ENCODE measurements at places on chromosomes 12 and 14.

- no peak for DNase-seq
Measured at GRCh38 chr12:91538418-91538817, 355.8 kb upstream of the DCN start.

DNA sequence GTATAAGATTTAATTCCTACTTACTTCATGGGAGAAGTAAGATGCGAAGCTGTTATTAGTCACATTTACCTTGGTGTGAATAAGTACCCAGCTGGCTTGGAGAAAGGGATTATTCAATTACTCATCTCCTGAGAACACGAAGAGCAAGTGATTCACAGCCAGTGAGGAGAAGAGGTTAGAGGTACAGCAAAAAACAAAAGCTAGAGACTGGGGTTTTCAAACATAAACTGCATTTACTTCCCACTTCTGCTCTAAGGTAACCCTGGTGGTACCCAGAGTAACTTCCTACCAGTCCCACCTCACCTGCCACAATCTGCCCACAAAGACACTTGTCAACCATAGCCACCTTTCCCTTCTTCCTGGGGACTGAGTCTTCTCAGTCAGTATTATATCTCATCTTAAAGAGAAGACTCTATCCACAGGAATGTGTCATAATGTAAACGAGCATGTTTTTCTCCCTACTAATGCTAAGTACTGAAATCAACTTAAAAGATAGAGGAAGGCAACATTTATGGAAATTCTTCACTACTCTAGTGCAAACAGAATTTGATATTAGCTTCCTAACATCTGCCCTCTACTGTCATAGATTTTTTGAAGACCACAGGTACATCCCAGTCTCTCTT, 6.0 kb upstream of the IL22 start:
- no peak for DNase-seq

- DNase-seq = peak; percentile 83
Measured at GRCh38 chr14:100105357-100106169, 40.3 kb downstream of the EVL start.

GRCh38 chr14:43706900-43707299, 800.2 kb downstream of the FSCB start:
- DNase-seq = no peak

DNA sequence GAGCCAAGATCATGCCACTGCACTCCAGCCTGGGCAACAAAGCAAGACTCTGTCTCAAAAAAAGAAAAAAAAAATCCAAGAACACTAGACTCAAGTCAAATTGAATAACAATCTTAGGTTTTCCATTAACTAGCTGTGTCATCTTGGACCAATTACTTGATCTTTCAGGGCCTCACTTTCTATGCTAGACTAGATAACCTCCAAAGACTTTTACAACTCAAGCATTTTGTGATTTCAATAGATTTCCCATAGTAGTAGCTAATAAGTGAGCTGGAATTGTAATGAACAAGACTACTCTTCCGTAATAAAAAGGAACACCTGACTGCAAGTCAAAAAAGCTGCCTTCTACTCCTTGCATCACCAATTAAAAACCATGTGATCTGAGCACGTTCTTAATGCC, 127.0 kb upstream of the SSTR1 start:
- DNase-seq = no peak

GRCh38 chr14:97592341-97592980, 795.3 kb downstream of the VRK1 start:
- DNase-seq = no peak

GRCh38 chr14:89447182-89447944, 30.3 kb upstream of the FOXN3 start:
- no peak for DNase-seq

- DNase-seq = peak; percentile 75
Measured at GRCh38 chr12:122081697-122082221, 3.2 kb downstream of the MLXIP start.

DNA sequence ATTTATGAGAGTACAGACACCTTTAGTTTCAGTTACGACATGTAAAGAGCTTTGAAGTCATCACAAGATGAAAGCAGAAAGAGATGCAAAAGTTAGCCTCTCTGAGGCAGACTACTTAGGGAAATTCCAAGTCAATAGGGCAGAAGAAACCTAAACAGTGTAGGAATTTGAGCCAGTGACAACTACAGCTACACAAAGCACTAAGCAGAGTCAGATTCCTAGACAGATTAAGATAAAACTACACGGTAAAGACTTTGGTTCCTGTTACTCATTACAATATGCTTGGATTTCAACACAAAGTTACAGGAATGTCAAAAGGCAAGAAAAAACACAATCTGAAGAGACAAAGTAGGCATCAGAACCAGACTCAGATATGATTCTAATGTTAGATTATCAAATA, 1302.3 kb downstream of the FSCB start:
- DNase-seq = no peak

- no peak for DNase-seq
Measured at GRCh38 chr14:78519863-78520262, 349.7 kb downstream of the NRXN3 start.

DNA sequence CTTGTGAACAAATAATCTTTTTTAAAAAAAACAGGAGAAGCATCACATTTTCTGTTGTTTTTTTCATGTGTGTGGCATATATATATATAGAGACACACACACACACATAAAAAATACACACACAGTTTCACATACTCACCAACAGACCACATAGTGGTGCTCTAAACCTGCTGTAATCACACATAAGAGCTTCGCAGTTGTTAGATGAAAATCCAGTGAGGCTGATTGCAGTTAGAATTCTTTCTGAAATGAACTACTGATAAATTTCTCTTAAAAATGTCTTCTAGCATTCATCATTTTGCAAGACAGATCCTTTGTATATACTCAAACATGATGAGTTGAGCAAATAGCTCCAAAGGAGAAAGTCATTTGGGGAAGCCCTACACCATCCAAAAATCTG, 434.3 kb upstream of the STXBP6 start:
- DNase-seq = no peak

- DNase-seq = peak; percentile 70
Measured at GRCh38 chr14:32939254-32940065, 781 bp downstream of the NPAS3 start.

DNA sequence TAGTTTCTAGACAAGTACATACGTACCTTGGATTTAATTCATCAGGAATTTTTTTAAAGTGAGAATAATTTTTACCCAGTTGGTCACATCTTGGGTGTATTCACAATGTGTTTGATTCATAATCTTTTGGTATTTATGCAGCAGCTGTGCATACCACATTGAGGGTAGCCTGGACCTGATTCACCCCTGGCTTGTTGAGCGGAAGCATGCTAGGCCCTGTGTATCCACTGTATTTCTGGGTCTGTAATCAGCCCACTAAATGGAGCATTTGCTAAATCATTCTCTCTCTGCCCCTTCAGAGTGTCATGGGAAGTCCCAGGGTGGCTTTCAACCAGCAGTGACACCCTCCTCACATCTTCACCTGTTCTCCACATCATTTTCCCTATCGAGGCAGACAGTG, 203.8 kb upstream of the RGS6 start:
- DNase-seq = no peak

- DNase-seq = no peak
Measured at GRCh38 chr12:104387190-104387589, 69.6 kb upstream of the CHST11 start.

- no peak for DNase-seq
Measured at GRCh38 chr12:63976902-63977395, 132.4 kb downstream of the SRGAP1 start.

DNA sequence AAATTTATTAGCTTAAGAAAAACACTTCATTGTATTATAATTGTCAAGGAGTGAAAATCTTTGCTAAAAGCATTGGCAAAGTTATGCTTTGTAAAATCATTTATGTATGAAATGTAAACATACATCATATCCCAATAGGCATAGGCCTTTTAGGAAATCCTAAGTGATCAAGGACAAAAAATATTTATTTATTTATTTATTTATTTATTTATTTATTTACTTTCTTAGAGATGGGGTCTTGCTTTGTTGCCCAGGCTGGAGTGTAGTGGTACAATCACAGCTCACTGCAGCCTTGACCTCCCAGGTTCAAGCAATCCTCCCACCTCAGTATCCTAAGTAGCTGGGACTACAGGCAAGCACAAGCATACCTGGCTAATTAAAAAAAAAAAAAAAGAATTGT, 32.0 kb upstream of the DLGAP5 start:
- no peak for DNase-seq

- no peak for DNase-seq
Measured at GRCh38 chr12:66962290-66962689, 283.4 kb upstream of the GRIP1 start.

- DNase-seq = no peak
Measured at GRCh38 chr12:83042441-83043200, 355.9 kb downstream of the TMTC2 start.

GRCh38 chr12:57929092-57929830, 12.1 kb upstream of the ATP23 start:
- no peak for DNase-seq

Measured in posterior cingulate gyrus (tissue), 11 donors.